Right atrium auricular region (tissue), 2 donors: ENCODE measurements at places on chromosomes 11 and 22. TPM values are rescaled to one million over a fixed set of nuclear protein-coding genes. Genes with fewer than 3 reads are reported as not detected.

DNA sequence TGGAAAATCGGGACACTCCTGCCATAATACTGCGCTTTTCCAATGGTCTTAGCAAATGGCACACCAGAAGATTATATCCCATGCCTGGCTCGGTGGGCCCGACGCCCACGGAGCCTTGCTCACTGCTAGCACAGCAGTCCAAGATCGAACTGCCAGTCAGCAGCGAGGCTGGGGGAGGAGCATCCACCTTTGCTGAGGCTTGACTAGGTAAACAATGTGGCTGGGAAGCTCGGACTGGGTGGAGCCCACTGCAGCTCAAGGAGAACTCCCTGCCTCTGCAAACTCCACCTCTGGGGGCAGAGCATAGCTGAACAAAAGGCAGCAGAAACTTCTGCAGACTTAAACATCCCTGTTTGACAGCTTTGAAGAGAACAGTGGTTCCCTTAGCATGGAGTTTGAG is 15.6 kb downstream of the PTH start:
- H3K4me1 ChIP-seq, result no peaks in the 10 kb centered on the region
- no peak overlapping the region for H3K4me3 ChIP-seq
- H3K27ac ChIP-seq, result no peak overlapping the region
- H3K27me3 ChIP-seq, result no peaks in the 10 kb centered on the region
- no peaks in the 10 kb centered on the region for H3K36me3 ChIP-seq
- DNase-seq, result no peak

DNA sequence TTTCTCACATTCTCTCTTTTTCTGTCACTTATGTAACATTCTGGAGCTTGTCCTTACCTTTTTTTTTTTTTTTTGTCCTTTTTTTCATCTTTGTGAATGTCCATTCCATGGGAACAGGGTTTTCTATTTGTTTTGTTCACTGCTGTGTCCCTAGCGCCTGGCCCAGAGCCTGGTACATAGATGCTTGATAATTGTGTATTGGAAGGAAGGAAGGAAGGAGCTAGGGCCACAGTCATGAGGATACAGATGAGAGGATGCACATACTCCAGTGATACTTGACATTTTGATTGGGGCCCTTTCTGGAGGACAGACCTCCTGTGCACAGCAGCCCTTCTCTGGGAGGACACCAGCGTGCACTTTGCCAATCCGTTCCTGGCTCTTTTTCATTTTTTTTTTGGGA is 68.9 kb downstream of the KIAA1671 start:
- no peaks in the 10 kb centered on the region for H3K27me3 ChIP-seq
- no peak for DNase-seq
- H3K4me3 ChIP-seq, result no peak overlapping the region
- no peak overlapping the region for H3K27ac ChIP-seq
- H3K4me1 ChIP-seq, result peaks cover 39% of the 10 kb centered on the region

KDELR3 gene
- 9.2 TPM for total RNA-seq

FOXRED2 gene
- total RNA-seq, result 3.7 TPM
